ENCODE measurements at places on chromosomes 2 and 18.

DNA sequence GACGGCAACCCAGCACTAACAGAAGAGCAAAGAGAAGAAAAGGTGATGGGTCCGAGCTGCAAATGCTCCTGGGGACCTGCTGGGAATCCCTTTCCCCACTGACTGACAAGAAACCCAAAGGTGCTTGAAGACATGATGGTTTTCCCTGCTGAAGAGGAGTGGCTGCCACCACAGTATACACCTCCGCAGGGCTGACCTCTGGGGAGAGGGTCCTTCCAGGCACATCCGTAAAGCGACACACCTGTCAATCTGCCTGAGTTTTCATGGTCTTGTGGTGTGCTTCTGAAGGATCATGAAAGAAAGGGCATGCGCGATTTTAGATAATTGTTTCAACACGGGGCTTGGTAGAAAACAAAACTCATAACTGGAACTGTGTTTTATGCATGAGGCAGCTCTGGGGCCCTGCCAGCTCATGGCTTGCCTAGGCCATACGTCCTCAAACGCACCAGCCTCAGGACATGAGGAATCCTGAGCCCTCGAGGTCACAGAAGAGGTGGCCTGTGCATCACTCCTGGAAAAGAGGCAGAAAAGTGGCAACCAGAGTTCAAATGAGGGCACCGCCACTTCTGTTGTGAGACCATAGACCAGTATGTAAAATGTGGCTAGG lies 51.8 kb downstream of the SERTAD2 start:
- no peak for DNase-seq

DNA sequence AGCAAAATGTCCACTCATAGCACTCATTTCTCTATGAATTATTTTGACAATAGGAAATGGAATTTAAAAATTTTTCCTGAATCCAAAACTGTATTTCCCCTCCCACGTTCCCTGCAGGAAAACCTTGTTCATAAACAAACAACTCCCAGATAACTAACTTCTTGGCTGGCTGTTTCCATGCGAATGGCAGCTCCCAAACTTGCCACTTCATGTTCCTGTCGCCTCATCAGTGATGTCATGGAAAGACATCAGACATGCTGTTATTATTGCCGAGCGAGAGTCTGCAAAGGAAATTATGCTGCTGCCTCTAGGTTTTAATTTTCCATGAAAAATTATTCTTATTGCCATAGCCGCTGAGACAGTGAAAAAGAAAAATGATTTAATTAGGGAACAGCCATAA lies 117.0 kb upstream of the RIOK3 start:
- DNase-seq: no peak

- no peak for DNase-seq
Measured at GRCh38 chr2:17299891-17300540, 218.2 kb downstream of the RAD51AP2 start.

GRCh38 chr2:165725421-165725820 lies 68.6 kb downstream of the GALNT3 start:
- no peak for DNase-seq

DNA sequence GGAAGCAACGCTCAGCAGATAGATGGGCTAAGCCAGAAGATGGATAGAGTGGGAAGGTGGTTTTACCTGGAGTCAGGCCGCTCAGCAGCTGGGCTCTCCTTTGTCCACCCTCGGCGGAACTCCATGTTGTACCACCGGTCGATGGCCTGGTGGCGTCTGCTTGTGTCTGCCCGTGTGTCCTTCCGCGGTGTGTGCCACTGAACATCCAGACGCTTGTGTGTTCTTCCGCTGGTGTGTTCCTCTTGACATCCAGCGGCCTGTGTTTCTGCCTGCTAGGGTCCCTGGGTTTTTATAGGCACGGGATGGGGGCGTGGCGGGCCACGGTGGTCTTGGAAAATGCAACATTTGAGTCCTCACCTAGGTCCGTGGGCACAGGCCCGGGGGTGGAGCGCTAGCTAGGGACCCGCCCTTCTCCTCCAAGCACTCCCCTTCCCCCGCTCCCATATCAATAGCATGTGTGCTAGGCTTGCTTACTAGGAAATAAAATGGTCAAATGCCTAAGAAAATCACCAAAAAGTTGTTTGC lies 1431.7 kb upstream of the ACVR2A start:
- DNase-seq: no peak

- DNase-seq: no peak
Measured at GRCh38 chr2:194054313-194054712, 1602.7 kb upstream of the SLC39A10 start.

- no peak for DNase-seq
Measured at GRCh38 chr2:36670881-36671595, 25.5 kb upstream of the VIT start.

GRCh38 chr2:24304631-24305030 lies 55.7 kb downstream of the ITSN2 start:
- DNase-seq: no peak

GRCh38 chr2:237731663-237732062 lies 66.9 kb upstream of the RBM44 start:
- no peak for DNase-seq

GRCh38 chr2:59786684-59787083 lies 766.8 kb downstream of the BCL11A start:
- DNase-seq: no peak

GRCh38 chr18:5103693-5104092 lies 93.4 kb downstream of the AKAIN1 start:
- DNase-seq: no peak

- no peak for DNase-seq
Measured at GRCh38 chr18:34880882-34881834, 160.1 kb upstream of the MAPRE2 start.

DNA sequence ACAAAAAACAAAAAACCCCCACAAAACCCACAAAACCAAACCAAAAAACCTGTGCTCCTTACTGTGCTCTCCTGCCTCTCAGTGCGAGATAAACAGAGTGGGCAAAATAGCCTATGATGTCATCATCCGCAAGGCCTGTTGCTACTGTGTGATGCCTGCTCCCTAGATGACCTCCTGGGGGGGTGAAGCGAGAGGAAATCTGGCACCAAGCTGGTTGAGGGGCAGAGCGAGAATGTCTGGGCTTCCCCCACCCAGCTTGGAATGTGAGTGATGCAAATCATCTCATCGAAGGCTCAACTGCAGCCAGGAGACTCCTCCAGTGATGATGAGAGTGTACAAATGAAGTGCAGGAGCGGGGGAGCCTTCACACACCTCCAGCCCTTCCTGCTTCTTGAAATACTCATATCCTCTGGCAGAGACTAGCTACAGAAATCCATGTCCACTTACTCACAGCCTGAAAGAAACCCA lies 57.7 kb upstream of the MAP4K3 start:
- DNase-seq: no peak

DNA sequence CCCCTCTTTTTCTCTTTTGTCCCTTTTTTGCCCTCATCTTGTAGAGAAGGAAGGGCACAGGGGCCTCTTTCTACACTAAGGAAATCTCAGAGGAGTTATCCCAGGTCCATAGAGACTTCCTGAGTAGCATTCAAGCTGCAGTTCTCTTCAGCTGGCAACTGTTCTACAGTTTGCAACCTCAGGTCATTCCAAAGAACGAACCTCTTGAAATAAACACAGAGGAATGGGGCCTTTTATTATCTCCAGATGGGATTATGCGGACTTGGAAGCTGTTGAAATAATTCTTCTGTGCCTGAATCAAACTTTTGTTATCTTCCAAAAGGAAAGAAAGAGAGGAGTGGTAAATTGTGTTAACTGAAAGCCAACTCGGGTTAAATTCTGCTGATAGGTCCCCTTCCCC lies 31.0 kb upstream of the NFE2L2 start:
- DNase-seq: no peak

GRCh38 chr2:11680182-11680900 lies 10.3 kb upstream of the NTSR2 start:
- no peak for DNase-seq

DNA sequence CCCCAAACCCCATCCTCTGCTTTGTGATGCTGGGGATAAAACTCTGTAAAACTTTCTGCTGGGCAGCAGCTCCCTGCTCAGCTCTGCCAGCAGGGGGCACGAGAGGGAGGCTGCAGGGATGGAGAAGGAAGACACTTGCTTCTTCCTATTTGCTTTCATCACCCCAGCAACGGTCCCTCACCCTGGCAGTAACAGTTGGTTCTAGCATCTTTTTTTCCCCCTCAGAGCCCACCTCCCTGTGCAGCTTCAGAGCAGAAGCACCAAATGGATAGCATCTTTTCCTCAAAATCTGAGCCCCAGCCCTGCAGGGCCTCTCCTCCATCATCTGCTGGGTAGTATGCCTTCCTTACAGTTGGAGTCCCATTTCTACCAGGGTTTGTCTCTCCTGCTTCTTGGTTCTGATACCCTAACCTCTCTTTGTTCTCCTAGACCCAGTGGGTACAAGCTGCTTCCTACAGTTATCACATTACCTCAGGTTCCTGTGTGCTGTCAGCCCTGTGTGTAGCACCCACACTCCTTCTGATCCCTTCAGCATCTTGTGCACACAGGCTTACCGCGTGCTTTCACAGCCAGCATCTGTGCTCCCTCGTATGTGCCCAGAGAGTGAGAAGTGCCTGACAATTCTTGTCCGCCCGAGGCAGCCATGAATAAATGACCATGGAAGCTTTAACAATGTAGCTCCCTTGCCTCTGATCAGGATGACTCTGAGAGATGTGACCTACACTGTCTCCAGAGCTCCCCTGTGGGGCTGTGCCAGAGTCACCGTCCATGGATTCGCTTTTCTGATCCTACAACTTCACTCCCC lies 14.5 kb downstream of the CKAP2L start:
- DNase-seq: peak; percentile 47

GRCh38 chr2:231531883-231532755 lies 1.9 kb upstream of the NMUR1 start:
- DNase-seq: no peak

DNA sequence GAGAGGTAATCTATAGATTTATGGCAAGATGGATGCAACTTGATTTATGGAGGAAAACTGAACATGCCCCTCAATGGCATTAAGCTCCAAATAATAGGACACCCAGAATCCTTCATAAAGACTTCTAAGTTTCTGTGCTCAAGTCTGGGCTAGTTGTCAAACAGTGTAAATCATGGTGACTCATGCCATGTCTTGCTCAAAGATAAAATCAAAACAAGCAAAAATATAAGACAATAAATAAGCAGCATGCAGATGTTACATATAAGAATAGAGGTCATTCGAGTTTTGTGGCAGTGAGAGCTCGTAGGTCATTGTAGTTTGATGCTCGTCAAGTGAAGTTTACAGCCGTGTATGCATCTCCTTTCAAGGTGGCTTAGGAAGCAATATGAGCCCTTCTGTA lies 403.2 kb downstream of the THSD7B start:
- DNase-seq: no peak
